ENCODE measurements at places on chromosomes 6 and 20.

DNA sequence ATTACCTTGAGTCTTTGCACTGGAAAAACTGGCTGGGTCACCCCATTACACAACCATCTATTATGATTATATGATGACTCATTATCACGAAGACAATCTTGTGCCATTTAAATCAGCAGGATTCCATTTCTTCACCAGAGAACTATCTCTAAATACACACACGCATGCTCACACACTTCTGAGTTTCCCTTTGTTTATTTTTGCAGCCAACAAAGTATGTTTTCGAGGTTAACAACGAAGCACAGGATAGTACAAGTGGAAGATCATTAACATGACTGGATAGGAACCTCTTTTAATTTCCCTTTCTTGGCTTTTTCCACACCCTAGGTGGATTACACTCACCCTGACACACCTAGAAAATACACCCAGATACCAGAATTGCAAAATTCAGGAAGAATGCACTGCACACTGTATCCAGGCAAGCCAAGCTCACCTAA lies 18.9 kb downstream of the PERP start:
- DNase-seq = no peak

GRCh38 chr6:157169656-157170055 lies 153.7 kb downstream of the TMEM242 start:
- DNase-seq = no peak

DNA sequence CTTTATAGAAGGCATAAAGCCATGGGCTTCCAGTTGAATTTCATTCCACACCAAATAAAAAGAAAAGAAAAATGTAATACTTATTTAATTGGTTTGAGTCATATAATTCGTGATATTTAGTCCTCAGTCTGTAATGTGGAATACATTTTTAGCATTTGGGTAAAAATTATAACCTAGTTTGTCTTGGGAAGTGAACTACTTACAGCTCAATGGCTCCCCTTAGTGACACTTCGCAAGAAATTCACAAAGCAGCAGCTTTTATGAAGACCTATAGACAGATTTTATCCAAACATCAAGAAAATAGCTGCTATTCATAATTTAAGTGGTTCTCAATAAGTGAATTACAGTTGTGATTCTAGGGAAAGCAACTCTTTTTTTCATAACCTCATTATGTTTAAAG lies 72.1 kb downstream of the RSPO3 start:
- DNase-seq = no peak

DNA sequence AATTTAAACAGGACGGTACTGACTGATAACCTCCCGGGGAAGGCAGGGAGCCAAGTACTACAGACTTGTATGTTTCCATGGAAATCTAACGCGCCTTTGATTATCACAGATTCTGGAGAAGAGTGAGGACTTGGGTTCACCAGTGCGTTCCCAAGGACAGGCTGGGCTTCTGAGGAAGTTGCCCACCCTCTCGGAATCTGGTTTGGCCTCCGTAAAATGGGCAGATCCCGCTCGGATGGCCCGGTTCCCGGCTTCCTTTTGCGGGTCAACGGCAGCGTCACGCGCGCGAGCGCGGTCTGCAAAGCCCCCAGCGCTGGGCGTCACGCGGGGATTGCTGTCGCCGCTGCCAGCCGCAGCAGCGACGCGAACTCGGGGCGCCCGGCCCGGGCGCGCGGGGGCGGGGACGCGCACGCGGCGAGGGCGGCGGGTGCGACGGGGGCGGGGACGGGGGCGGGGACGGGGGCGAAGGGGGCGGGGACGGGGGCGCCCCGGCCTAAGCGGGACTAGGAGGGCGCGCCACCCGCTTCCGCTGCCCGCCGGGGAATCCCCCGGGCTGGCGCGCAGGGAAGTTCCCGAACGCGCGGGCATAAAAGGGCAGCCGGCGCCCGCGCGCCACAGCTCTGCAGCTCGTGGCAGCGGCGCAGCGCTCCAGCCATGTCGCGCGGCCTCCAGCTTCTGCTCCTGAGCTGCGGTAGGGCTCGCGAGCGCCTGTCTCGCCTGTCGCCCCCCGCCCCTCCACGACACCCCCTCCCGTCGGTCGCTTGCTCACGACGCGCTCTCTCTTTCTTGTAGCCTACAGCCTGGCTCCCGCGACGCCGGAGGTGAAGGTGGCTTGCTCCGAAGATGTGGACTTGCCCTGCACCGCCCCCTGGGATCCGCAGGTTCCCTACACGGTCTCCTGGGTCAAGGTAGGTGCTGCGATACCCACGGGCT lies at the start of gene CD83:
CD83 (plus strand) TSS at position 615 of the 933 bp plus-strand sequence; CDS start at position 655, 40 bp downstream.
- DNase-seq = peak; percentile 85

DNA sequence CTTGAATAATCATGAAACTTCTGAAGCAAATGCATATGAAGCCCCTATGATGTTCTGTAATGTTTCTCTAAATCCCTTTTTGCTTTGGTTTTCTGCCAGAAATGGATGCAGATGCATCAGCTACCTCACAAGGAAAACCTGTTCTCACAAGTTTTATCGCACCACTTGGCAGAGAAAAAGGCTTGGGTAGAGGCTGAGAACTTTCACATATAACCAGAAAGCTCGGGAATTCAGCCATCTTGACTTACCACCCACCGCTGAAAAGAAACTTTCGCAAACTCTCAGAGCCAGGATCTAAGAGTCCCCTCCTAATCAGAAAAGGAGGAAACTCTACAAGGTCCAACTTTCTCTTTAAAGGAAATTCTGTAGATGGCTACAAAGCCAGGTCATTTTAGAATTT lies 36.2 kb upstream of the ADTRP start:
- no peak for DNase-seq

GRCh38 chr6:38341496-38341895 lies 298.2 kb downstream of the BTBD9 start:
- no peak for DNase-seq

Measured in GM19239 (cell line).